ENCODE measurements at places on chromosomes 1 and 21. TPM values are rescaled to one million over a fixed set of nuclear protein-coding genes. Genes with fewer than 3 reads are reported as not detected.

DMBX1 gene
- not detected for total RNA-seq

- no peak overlapping the region for H3K4me3 ChIP-seq
- peaks cover 4% of the 10 kb centered on the region for H3K4me1 ChIP-seq
- H3K27ac ChIP-seq, result no peak overlapping the region
- peaks cover 34% of the 10 kb centered on the region for H3K27me3 ChIP-seq
- no peaks in the 10 kb centered on the region for H3K36me3 ChIP-seq
- DNase-seq, result no peak
Measured at GRCh38 chr1:26094076-26094669, 17.5 kb upstream of the PDIK1L start.

DNA sequence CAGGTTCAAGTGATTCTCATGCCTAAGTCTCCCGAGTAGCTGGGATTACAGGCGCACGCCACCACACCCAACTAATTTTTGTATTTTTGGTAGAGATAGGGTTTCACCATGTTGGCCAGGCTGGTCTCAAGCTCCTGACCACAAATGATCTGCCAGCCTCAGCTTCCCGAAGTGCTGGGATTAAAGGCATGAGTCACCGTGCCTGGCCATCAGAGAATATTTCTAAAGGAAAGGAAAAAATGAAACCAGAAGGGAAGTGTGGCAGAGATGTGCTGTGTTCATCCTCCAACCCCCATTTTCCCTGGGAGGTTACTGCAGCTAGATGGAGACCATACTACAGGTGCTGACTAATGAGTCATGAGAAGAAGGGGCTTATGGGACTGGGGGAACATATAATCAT lies 964.1 kb downstream of the TTLL7 start:
- no peak overlapping the region for H3K4me3 ChIP-seq
- H3K36me3 ChIP-seq, result no peaks in the 10 kb centered on the region
- no peak overlapping the region for H3K27ac ChIP-seq
- DNase-seq, result no peak
- no peaks in the 10 kb centered on the region for H3K4me1 ChIP-seq

DNA sequence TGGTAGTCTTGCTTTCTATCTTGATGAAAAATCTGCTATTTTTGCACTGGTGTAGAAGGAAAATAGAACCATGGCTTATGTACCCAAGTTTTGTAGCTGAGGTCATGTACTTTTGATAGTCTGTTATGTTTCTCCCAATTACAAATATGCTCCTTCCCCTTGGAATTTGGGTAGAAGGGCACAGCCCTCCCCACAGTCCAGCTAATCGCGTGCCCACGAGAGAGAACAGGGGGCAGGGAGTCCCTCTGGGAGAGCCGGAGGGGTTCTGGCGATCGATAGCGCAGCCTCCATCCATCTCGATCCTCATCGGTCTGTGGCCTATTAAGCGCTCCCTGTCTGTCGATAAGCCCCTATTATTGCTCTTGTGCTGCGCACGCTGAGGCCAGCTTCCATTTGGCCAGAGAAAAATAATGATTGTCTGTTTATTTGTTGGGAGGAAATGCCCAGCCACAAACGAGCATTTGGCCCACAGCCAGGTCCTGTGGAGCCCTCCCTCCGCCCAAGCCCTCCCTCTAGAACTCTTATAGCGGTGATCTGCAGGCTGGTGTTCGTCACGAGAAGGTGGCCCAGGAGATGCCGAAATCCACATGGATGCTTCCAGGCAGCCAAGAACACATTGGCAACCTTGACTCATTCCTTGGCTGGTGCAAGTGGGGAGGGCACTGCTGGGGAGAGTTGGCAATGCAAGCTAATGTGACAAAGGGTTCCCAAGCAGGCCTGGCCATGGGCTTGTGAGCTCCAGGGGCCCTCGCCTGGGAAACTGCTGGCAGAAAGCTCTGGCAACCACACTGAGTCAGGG lies 134.7 kb upstream of the TNR start:
- no peak overlapping the region for H3K4me3 ChIP-seq

DNA sequence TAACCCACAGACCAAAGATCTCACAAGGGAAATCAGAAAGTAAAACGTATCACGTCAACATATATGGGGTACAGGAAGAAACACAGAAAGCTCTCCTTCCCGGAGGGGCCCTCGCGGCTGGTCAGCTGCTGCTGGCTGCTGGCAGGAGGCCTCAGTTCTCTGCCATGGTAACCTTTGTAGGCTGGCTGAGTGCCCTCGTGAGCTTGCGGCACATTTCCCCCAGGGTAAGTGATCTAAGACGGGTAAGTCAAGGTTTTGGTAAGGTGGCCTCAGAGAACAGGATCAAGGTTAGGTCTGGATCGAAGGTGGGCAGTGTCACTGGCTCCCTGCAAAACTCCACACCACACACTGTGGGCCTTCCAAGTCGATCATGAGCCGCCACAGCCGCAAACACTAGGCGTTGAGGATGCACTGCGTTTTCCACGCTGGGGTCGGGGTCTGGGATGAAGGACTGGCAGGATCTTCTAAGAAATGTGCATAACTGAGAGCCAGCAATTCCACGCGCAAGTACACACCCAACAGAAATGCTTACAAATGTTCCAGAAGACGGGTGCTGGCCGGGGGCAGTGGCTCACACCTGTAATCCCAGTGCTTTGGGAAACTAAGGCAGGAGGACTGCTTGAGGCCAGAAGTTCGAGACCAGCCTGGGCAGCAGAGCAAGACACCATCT lies 33.9 kb downstream of the WDR4 start:
- H3K4me3 ChIP-seq, result no peak overlapping the region
- H3K4me1 ChIP-seq, result peaks cover 17% of the 10 kb centered on the region
- peak overlapping the region; percentile 47 for H3K27ac ChIP-seq
- peaks cover 8% of the 10 kb centered on the region for H3K36me3 ChIP-seq
- peak; percentile 2 for DNase-seq

DNA sequence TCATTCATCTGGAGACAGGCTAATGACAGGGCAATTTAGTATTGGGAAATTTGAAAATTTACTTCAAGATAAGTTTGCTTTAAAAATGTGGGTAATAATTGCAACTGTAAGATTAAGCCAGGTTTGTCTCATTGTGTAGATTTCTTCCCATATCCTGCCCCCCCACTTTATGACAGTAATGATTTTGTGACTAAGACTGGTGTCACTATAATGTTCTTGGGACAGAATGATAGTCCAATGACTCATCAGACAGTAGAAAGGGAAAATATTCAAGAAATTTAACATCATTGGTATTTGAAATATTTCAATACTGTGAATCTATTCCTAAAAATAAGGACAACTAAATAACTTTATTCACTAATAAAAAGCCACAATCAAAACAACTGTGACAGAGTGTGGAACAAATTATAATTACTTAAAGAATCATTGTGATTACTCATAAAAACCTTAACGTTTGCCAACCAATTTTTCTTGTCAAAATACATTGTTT lies 36.7 kb downstream of the FH start:
- DNase-seq, result no peak
- no peaks in the 10 kb centered on the region for H3K36me3 ChIP-seq
- H3K4me3 ChIP-seq, result no peak overlapping the region
- no peak overlapping the region for H3K27ac ChIP-seq

- H3K4me1 ChIP-seq, result peaks cover 33% of the 10 kb centered on the region
- peaks cover 24% of the 10 kb centered on the region for H3K36me3 ChIP-seq
- H3K4me3 ChIP-seq, result no peak overlapping the region
- H3K27ac ChIP-seq, result peak overlapping the region; percentile 73
- no peaks in the 10 kb centered on the region for H3K27me3 ChIP-seq
- DNase-seq, result no peak
Measured at GRCh38 chr1:207331354-207332313, 10.2 kb downstream of the CD55 start.

GRCh38 chr1:155075535-155075934 lies 3.1 kb upstream of the EFNA3 start:
- DNase-seq, result no peak
- H3K27me3 ChIP-seq, result peaks cover 12% of the 10 kb centered on the region
- peak overlapping the region; percentile 56 for H3K27ac ChIP-seq
- peaks cover 39% of the 10 kb centered on the region for H3K4me1 ChIP-seq
- H3K36me3 ChIP-seq, result no peaks in the 10 kb centered on the region
